ENCODE measurements at places on chromosomes 7 and 10. TPM values are rescaled to one million over a fixed set of nuclear protein-coding genes. Genes with fewer than 3 reads are reported as not detected.

GHRHR gene
- total RNA-seq: not detected

ITPRID1 gene
- total RNA-seq: not detected

FKBP9 gene
- 101 TPM for total RNA-seq

SPDYE16 gene
- 0.08 TPM for total RNA-seq

LRWD1 gene
- 76.1 TPM for total RNA-seq

GSAP gene
- 6.1 TPM for total RNA-seq

GRID2IP gene
- not detected for total RNA-seq

TMEM213 gene
- not detected for total RNA-seq

CNOT4 gene
- total RNA-seq: 13.2 TPM

MXI1 gene
- 29.4 TPM for total RNA-seq

WEE2 gene
- total RNA-seq: not detected

AGR2 gene
- total RNA-seq: not detected

SAMD9 gene
- total RNA-seq: 5.9 TPM

OR2A5 gene
- not detected for total RNA-seq

STEAP1B gene
- total RNA-seq: 35.9 TPM

TRIM50 gene
- not detected for total RNA-seq

ANKRD16 gene
- total RNA-seq: 8.9 TPM

ZNF25 gene
- total RNA-seq: 1.8 TPM

EN2 gene
- 5.5 TPM for total RNA-seq

SFMBT2 gene
- 6.2 TPM for total RNA-seq

PNLIPRP1 gene
- not detected for total RNA-seq

SNX10 gene
- total RNA-seq: 21.6 TPM

NACAD gene
- total RNA-seq: 0.41 TPM

MRPS33 gene
- 70.7 TPM for total RNA-seq

SLC16A12 gene
- total RNA-seq: 0.05 TPM

CLRN3 gene
- not detected for total RNA-seq

LHFPL3 gene
- total RNA-seq: not detected

MALRD1 gene
- 0.11 TPM for total RNA-seq

BHLHA15 gene
- total RNA-seq: 0.64 TPM

C1QL3 gene
- not detected for total RNA-seq

GFRA1 gene
- 0.34 TPM for total RNA-seq

GNG11 gene
- 13.0 TPM for total RNA-seq

ABCB1 gene
- total RNA-seq: 8.6 TPM

NKX2-3 gene
- not detected for total RNA-seq

RASA4B gene
- 3.7 TPM for total RNA-seq

VSTM2A gene
- total RNA-seq: 0.88 TPM

ANKRD7 gene
- not detected for total RNA-seq

TSPAN15 gene
- total RNA-seq: 1.2 TPM

DOCK1 gene
- 40.7 TPM for total RNA-seq

TMEM26 gene
- not detected for total RNA-seq
